ENCODE measurements at places on chromosomes 2 and 18.

GRCh38 chr2:241519669-241520068 lies 11.3 kb upstream of the STK25 start:
- no peak for DNase-seq

DNA sequence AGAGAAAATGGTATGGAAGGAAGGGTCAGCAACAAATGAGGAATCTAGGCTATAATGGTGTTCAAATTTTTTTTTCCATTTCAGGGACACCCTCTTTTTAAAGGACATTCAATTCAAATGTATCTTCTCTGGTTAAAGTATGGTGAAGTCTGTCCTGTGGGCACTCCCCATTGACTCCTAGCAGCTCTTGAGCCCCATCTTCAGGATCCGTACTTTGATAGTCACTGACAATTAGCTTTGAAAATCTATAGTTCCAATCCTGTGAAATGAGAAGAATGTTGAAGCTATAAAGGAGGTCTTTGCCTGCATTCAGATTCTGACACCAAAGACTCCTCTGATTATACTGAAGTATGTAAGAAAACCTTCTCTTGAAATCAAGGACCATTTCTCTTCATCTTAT lies 43.3 kb downstream of the KCNH7 start:
- no peak for DNase-seq

- DNase-seq = no peak
Observed at GRCh38 chr2:212592695-212593094, 54.1 kb upstream of the ERBB4 start.

- DNase-seq = no peak
Observed at GRCh38 chr2:10007921-10008808, 35.2 kb upstream of the KLF11 start.

DNA sequence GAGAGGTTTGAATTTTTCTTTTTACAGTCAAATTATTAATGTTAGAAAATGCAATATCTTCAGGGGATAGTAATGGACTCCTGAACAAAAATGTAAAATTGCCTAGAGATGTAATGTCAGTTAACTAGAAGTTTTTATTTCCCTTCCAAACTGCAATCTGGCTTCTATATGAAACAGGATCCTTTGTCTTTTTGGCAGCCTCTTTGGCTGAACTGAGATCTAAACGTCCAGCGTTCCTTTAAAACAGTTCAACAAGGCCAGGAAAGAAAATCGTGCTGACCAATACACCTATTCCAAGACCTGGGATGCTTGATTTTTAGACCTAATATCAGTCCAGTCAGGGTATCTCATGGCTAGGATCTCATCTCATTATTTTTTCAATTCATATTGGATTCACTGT lies 245.5 kb downstream of the FIGN start:
- no peak for DNase-seq

DNA sequence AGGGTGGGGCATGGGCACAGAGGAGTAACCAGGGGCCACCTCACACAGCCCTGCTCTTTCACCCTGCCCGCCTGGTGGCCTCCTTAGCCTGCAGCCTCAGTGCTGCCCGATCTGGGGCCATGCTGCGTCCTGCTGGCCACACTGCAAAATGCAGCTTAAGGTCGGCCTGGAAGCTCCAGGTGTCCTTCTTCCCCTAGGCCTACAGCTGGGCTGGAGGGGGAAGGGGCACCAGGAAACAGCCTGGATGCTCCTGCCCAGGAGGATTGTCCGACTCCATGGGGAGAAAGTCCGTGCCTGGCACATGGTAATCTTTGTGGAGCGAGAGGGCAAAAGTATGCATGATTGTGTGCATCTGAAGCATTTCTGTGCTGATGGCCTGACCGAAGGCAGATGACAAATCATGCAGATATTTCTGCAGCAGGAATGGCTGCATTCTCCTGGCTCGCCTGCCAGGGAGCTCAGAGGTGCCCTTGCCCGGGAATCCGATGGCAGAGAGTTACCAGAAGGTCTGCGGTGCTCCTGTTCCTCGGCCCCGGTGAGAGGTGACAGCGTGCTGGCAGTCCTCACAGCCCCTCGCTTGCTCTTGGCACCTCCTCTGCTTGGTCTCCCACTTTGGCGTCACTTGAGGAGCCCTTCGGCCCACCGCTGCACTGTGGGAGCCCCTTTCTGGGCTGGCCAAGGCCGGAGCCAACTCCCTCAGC lies 12.8 kb upstream of the ALPP start:
- DNase-seq = no peak

DNA sequence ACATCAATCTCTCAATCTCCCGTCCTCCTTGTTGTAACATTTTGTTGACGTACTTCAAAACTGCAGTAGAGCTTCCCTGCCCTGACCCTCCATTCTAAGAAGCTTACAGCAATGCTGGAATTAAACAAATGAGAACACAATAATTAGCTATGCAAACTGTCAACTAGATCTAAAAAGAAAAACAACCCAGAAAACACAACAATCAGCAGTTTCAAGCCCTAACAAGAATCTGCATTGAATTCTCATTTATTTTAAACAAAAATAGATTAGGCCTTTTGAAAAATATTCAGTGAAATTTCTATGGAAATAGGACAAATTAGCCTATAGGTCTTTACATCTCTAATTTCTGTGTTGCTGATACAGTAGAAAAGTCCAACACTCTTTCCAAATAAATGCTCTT lies 807.0 kb upstream of the FSHR start:
- no peak for DNase-seq

DNA sequence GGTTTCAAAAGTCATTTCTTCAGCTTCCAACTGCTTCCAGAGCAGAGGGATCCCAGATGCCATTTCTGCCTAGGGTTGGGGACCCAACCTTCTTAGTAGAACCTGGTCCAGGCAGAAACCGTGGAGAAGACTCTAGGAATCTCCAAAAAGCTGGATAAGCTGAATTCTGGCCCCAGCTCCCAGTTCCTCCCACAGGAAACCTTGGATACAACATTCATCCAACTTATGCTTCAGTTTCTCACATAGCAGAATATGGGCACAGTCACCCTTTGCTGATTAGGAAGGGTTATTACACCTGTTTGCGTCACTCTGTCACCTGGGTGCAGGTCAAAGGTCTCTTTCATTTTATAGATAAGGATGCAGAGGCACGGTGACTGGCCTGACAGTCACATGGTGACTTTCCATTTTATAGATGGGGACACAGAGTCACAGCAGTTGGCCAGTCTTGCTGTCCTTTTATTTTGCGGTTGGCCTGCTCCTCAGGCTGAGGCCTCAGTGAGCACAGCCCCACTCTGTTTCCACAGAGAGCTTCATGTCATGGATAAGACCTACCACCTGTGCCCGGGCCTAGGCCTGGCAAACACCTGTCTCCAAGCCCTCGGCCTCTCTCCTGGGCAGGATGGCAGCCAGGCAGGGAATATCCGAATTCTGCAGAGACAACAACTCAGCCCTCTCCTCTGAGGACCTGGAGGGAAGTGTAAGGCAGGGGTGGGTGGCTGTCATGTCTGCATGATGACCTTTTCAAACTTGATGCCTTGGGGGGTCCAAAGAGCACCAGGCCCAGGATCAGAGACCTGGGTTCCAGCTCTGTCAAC lies 148.8 kb downstream of the SMAD7 start:
- DNase-seq = no peak

GRCh38 chr2:7378591-7378990 lies 461.4 kb downstream of the RNF144A start:
- no peak for DNase-seq

DNA sequence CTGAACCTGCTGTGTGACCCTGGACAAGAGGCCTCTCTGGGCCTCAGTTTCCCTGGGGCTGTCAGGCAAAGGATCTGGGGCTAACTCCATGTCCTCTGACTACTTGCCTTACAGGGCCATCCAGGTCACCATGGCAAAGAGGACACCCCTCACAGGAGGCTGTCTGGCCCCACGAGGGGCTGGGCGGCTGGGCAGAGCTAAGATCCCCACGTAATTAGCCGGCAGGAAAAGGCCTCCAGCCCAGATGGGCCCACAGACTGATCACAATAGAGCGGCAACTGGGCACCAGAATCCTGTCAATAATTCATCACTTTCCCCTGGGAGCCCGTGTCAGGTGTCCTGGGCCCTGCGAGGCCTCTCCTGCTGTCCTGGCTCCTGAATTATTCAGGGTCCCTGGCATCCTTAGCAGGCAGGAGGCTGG lies 44.8 kb upstream of the OTOF start:
- DNase-seq = no peak

DNA sequence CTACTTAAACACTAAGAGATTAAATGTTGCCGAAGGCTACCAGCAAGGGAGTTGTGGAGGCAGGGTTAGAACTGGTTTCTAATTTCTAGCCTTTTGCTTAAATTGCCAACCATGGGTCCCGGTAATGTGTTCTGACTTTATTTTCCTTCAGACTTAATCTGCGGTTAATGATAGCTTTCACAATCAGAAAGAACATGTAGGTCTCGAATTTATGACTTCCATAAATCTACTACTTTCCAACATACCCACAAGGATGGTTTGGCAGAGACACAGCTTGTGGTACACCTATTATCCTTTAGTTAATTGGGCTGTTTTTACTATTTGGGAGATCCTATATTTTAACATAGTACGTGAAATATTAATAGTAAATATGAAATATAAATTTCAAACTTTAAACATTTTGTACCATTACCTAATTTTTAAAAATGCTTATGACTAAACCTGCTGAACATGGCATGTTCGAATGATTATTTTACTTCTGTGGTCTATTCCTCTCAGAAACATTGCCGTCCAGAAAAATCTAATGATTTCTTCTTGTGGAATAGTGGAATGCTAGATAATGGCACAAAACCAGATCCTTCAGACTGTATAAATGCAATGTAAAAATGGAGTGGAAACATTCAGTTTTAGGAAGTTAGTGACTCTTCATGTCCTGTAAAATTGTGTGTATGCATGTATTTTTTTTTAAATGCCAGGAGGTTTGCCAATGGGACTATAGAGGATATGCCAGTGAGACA lies 41.3 kb downstream of the PARD3B start:
- DNase-seq = no peak

DNA sequence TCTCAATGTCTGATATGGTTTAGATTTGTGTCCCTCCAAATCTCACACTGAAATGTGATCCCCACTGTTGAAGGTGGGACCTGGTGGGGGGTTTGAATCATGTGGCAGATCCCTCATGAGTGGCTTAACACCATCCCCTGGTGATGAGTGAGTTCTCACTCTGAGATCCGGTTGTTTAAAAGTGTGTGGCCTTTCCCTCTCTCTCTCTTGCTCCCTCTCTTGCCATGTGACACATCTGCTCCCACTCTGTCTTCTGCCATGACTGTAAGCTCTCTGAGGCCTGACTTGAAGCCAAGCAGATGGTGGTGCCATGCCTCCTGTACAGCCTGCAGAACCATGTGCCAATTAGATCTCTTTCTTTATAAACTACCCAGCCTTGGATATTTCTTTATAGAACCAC lies 108.8 kb downstream of the RBMS1 start:
- no peak for DNase-seq

- DNase-seq = no peak
Observed at GRCh38 chr2:16113568-16113967, 173.2 kb downstream of the MYCN start.

DNA sequence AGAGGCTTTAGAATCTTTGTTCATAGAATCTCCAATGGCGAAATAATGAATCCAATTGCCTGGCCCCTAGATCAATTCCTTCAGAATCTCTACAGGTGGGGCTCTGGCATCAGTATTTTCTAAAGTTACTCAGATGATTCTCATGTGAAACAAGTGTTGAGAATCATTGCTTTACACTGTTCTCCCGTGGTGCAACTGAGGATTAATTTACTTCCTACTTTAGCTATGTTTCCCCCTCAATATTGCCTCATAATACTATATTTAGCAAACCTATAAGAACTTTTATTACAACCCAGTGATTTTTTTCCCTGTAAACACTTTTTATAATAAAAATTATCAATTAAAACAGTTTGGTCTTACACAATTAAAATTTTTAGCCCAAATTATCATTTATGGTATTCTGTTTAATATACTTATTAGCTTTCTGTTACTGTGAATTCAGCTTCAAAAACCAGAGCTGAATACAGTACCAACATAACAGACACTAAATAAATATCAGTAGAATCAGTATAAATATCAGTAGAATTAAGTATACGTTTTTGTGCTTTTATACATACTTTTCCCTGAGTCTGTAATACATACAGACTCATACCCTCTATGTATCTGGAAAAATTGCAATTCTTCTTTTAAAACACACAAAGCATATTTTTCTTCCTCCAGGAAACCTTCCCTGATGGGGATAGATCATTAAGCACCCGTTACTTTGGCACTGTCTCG lies 20.8 kb downstream of the SLC38A11 start:
- DNase-seq = no peak

GRCh38 chr2:61210332-61210981 lies 48.5 kb downstream of the C2orf74 start:
- DNase-seq = no peak

- no peak for DNase-seq
Observed at GRCh38 chr2:236254674-236255073, 9.5 kb downstream of the ASB18 start.

- no peak for DNase-seq
Observed at GRCh38 chr2:105111365-105112150, 73.7 kb downstream of the MRPS9 start.

DNA sequence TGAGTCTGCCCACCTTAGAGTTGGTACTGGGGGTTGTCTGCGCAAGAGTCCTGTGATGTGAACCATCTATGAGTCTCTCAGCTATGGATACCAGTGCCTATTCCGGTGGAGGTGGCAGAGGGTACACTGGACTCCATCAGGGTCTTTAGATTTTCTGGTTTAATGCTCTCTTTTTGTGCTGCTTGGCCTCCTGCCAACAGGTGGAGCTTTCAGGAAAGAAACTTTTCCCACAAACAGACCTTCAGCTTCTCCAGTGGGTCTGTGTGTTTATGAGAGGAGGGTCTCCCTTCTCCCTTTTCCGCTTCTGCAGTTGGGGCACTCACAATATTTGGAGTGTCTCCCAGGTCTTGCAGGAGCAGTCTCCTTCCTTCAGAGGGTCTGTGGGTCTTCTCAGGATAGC lies 1721.9 kb upstream of the SLC39A10 start:
- DNase-seq = no peak

- no peak for DNase-seq
Observed at GRCh38 chr18:57523171-57523956, 63.1 kb downstream of the FECH start.

DNA sequence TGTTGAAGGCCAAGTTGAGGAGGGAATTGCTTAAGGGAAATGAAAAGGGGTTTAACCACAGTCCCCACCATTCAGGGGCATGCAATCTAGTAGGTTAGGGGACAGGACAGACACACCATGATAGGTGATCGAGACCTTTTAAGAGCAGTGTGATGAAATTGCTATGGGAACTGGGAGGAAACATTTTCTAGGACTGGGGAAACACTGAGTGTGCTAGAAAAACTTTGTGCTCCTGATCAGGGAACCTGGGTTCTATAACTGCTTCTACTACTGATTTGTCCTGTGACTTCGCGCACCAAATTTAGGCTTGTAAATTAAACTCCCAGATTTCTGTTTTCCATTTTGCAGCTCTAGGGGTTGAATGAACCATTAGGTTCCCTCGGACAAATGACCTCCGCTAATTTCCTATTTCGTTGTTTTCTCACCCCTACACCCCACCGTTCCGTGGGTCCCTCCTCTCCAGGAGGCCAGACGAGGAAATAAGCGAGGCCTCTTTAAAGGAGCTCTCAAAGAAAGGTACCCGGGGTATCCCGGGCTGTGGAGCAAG lies 371 bp upstream of the LCLAT1 start:
- DNase-seq = no peak
